Substantia nigra (tissue), 51 donors: ENCODE measurements at places on chromosomes 4 and X.

DNA sequence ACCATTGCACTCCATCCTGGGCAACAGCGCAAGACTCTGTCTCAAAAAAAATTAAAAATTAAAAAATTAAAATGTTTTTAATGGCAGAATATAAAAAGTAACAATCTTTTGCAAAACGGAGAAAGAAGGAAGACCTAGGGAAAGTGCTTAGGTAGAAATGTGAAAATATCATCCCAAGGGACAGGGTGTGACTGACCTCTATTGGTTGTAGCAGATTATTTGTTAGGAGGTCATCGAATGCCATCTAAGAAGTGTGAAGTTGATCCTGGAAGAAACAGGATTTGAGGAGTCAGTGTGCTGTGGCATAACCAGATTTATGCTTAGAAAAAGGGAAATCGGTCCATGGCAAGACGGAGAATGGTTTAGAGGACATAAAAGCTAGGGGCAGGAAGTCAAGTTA, 18.1 kb upstream of the C4orf36 start:
- DNase-seq, result no peak

DNA sequence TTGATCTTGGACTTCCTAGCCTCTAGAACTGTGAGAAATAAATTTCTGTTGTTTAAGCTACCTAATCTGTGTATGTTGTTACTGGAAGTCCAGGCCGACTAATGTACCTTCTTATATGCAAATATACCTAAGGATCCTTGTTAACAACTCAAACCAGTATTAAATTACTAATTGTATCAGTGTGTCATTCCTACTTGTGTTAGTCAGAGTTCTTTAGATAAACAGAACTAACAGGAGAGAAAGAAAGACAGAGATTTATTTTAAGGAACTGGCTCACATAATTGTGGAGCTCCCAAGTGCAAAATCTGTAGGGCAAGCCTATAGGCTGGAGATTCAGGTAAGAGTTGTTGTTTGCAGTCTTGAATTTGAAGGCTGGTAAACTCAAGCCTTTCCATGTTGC, 120.0 kb downstream of the ADGRL3 start:
- no peak for DNase-seq

GRCh38 chr4:3217266-3217665, 31.7 kb upstream of the MSANTD1 start:
- DNase-seq, result no peak

DNA sequence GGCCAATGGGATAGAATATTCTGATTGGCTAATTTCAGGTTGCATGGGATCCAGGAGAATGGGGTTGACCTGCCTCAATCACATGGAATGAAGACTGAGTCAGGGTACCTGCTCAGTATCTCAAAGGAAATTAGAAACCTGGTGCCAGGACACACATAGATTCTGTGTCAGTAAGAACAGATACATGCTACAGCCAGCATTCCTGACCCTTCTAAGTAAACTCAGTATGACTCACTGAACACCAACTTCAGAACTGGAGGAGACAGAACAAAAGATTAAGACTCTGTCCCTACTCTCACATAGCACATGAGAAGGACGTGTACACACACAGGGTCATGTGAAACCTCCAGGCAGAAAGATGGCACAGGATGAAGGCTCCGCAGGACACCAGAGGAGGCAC, 54.5 kb downstream of the FAM184B start:
- DNase-seq, result no peak

DNA sequence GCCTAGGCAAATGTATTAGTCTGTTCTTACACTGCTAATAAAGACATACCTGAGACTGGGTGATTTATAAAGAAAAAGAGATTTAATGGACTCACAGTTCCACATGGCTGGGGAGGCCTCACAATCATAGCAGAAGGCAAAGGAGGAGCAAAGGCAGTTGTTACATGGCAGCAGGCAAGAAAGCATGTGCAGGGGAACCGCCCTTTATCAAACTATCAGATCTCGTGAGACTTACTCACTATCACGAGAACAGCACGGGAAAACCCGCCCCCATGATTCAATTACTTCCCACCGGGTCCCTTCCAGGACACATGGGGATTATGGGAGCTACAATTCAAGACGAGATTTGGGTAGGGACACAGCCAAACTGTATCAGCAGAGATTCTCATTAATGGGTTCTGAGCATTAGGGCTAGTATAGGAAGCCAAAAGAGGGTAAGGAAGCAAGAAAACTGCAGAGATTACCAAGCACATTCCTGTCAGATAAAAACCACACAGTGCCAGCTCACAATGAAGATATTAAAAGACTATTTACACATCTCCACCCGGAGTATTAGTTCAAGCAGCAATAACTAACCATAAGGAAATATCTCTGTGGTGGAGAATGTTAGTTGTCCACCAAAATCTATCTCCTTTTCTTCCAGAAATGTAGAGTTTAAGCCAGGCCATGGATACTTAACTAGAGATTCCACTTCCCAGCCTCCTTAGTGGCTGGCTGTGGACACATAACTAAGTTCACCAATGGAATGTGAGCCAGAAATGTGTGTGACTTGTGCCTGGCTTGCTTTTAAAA, 61.2 kb upstream of the HOPX start:
- DNase-seq, result no peak

- DNase-seq, result no peak
Observed at GRCh38 chr4:5041699-5042098, 9.6 kb upstream of the STK32B start.

DNA sequence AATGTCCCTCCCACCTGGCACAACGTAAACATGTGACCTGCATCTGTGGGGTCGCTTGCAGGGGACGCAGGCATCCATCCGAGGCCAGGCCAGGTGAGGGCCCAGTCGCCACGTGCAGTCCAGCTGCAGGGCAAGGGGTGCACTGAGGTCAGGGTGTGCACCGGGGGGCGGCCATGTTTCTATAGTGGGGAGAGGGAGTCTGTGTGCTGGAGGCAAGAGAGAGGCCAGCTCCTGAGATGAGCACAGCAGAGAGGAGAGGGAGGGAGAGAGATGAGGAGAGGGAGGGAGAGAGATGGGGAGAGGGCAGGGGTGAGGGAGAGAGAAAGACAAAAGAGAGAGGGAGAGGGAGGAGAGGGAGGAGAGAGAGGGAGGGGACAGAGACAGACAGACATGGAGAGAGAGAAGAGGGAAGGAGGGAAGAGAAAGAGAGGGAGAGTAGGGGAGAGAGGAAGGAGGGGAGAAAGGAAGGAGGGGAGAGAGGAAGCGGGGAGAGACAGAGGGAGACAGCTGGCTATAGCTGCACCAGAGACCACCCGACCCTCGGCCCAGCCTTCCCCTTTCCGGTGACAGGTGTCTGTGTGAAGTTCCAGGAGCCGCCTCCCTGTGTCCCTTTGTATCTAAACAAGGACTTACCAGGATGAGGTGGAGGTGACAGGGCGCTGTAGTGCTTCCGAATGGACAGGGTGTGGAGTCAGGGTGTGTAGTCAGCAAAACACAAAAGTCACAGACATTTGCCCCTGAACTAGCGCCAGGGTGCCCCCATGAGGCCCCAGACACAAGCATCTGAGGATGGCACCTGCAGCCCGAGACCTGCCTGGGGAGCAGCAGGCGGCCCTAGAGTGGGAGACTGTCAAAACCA, 68.7 kb downstream of the ADRA2C start:
- no peak for DNase-seq

- no peak for DNase-seq
Observed at GRCh38 chr4:44978020-44978419, 251.7 kb upstream of the GNPDA2 start.

- no peak for DNase-seq
Observed at GRCh38 chr4:120317713-120318112, 251.1 kb upstream of the MAD2L1 start.

DNA sequence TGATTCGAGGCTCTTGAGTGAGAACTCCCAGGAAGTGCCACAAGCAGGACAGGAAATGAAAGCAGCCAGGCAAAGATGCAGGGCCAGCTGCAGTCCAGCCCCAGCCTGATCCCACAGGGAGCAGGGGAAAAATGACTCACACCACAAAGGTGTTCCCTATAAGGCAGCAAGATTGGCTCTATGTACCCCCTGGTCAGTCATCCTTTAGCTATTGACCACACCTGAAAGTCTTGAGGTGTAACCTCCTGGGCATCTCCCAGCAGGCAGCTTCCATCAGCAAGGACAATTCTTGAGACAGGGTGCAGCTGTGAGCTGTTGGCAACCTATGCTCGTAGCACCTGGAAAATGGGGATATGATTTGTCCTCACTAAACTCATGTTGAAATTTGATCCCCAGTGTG, 27.9 kb upstream of the EXOC1L start:
- no peak for DNase-seq

- DNase-seq, result no peak
Observed at GRCh38 chr4:111798840-111799239, 346.4 kb upstream of the FAM241A start.

DNA sequence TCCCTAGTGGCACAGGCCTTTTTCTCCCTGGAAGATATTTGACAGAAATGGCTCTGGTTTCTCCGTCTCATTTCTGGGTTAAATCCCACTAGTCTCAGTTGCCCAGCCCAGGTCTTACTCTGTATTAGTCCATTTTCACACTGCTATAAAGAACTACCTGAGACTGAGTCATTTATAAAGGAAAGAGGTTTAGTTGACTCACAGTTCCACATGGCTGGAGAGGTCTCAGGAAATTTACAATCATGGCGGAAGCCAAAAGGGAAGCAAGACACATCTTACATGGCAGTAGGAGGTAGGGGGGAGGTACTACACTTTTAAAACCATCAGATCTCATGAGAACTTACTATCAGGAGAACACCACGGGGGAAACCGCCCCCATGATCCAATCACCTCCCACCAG, 81.9 kb downstream of the FHDC1 start:
- DNase-seq, result no peak

GRCh38 chrX:41559235-41560052, 112.3 kb downstream of the NYX start:
- no peak for DNase-seq

DNA sequence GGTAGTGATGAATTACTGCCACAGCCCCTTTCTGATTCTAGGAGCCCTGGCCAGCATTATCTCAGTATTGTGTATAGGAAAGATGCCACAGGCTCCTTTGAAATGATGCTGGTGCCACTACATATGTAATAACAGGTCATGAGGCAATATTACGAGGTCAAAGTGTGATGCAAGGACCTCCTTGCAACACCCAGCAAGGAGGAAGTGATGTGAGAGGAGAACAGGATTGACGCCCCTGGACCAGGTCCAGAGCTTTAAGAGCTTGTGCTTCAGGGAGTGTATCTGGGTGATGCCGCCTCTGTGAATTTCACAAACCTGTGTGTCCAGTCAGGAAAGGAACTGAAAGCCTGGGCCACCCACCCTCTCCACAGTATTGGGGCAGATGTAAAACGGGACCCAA, 261.8 kb downstream of the MID1IP1 start:
- no peak for DNase-seq

DNA sequence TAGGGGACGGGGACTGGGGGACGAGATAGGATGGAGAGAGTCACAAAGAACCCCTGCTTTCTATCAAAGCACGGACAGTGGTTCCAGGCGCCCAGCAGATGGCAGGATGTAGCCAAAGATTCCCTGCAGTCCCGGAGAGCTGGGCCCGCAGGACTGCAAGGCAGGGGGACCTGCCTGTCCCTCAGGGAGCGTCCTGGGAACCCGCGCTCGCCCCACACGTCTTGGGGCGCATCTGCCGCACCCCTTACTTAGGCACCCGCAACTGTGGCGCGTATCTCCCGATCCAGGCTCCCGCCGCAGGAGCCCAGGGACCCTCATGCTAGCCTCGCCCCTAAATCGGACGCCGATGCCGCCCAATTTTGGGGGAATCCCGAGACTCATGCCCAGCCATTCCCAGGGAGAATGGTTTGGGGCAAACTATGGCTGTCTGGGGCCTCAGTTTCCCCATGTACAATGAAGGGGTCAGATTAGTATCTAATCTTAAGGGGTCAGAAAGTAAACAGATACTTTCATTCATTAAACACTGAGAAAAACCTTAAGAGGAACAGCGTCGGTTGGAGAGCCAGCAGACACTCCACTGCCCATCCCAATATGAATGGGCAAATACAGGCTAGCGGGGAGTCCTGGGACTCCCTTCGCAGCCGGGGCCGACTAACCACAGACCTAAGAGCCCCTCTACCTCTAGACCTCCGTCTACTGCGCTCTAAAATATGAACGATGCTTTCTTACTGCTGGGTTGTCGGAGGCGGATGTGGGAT, 581 bp upstream of the STK32B start:
- peak; percentile 48 for DNase-seq

GRCh38 chr4:138330531-138330930, 88.4 kb upstream of the SLC7A11 start:
- DNase-seq, result no peak

DNA sequence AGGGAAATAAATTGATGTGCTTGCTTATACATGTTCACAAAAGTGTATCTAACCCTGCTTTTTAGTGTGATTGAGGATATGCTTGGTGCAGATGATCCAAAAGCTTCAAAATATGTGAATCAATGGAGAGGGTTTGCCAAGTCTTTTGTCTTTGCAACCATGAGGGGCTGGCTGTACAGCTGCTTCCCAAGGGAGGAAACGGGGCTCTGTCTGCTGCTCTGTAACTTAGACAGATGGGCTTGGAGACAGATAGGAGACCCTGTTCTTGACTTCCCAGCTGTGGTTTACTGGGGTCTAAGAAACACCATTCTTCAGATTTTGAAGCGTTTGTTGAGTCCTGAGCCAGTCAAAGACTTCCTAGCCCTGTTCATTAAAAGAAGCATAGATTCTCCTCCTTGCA, 152.3 kb downstream of the DCLK2 start:
- DNase-seq, result no peak

- no peak for DNase-seq
Observed at GRCh38 chr4:41092128-41092527, 122.2 kb downstream of the APBB2 start.
